Astrocyte (in vitro differentiated cells and primary cell): ENCODE measurements at places on chromosomes 5 and 9.
A peak's percentile ranks its signal among the peaks of the same experiment; 100 is the strongest.

DNA sequence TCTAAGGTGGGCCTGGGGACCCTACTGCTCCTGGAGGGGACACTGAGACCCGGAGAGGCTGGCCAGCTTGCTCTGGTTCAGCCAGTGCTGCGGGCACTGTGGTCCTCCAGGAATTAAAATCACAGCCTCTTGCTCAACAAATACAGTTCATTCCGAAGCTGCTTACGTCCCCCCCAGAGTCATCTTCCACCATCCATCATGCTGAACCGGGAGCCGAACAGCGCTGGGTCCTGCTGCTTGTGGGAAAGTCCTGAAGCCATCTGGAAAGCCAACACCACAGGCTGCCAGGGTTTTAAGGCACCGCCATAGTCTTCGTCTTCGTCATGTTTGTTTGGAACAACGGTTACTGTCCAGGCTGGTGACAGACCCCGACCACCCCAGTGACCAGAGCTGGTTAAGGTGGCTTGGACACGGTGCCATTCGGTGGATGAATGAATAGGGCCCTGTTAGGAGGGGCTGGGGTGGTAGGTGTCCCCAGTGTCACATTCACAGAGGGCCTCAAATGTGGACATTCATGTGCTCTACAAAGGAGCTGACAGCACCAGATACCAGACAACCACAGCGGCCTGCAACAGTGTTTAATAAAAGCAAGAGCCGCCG is 81.6 kb upstream of the PHYKPL start:
- no peak for DNase-seq

DNA sequence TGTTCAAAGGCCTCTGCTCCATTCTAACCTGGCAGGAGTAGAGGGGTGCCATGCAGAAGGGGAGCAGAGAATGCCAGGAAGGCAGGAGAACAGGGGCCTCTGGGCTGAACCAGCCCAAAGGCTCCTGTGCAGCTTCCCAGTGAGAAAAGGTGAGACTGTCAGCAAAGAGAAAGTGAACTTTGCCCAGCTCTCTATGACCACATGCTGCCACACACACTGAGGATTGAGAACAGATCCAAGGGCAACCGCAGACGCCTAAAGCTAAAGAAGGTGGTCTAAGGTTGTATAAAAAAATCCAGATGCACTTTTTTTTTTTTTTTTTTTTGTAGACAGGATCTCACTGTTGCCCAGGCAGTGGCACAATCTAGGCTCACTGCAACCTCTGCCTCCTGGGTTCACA is 51.4 kb downstream of the ALDH7A1 start:
- DNase-seq, result no peak

DNA sequence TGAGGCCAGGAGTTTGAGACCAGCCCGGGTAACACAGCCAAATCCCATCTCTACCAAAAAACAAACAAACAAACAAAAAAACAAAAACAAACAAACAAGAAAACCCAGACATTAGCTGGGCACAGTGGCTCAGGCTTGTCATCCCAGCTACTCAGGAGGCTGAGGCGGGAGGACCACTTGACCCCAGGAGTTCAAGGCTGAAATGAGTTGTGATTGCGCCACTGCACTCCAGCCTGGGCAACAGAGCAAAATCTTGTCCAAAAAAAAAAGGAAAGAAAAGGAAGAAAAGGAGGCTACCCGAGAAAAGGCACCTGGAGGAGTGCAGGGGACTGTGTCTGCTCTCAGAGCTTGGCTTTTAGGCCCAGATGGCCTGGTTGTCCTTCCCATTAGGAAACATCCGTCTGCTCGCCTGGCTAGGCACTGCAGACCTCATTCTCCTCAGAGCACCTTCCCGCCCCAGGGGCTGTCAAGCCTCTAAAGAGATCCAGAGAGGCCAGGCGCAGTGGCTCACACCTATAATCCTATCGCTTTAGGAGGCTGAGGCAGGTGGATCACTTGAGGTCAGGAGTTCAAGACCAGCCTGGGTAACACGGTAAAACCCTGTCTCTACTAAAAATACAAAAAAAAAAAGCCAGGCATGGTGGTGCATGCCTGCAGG is 185.3 kb upstream of the IER5L start:
- DNase-seq, result no peak

GRCh38 chr9:95935861-95936578 is 60.5 kb downstream of the ERCC6L2 start:
- DNase-seq, result no peak

GRCh38 chr9:23821375-23822181 is 4.5 kb downstream of the ELAVL2 start:
- DNase-seq, result no peak

DNA sequence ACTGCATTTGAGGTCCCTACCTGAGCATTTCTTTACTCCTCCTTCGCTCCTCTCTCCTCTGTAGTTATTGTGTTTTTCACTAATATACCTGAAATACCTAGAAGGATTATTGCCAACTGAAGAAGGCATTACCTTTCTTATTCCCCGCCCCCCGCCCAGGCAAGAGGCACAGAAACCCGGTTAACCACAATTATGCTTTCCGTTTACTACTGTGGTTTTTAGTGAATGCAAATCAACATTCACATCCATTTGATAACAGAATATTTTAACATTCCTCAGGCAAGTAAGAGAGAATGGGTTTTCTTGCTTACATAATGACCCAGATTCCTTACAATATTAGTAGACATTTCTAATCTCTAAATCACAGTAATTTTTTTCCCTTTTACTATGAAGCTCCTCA is 136.9 kb downstream of the PCSK5 start:
- DNase-seq, result peak; percentile 80

GRCh38 chr9:91775011-91775707 is 174.9 kb downstream of the ROR2 start:
- no peak for DNase-seq

DNA sequence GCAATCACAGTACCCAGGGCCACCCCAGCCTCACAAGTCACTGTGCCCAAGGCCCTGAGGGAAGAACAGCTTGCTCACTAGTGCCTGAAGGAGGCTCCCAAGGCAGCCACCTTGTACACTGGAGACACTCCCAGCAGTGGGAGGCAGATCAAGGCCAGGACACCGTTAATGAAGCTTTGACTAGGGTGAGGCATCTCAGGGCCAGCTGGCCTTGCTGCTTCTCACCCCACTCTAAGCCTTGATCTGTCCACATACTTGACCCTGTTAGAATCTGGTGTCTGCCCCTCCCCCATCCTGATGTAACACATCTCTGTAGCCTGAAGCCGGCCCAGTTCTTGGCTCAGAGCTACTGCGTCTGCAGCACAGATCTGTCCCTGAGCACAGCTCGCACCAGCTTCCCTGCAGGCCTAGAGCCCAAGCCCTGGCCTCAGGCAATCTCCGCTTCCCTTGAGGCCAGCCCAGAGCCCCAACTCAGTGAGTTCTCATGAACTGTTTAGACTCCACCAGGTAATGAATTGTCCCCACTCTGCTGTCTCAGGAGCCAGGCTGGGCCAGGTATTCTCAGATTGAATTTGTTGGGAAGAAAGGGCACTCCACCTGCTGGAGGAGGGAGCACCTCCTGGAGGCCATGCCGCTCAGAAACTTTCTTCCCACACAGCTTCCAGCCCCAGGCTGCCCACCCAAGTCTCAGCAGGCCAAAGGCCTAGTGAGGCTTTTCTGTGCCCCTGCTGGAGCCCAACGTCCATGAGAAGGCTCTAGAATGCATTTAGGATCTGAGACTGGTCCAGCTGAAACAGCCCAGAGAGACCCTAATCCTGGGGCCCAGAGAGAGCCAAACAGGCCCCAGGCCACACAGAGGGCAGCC is 13.4 kb upstream of the JADE2 start:
- peak; percentile 23 for DNase-seq

DNA sequence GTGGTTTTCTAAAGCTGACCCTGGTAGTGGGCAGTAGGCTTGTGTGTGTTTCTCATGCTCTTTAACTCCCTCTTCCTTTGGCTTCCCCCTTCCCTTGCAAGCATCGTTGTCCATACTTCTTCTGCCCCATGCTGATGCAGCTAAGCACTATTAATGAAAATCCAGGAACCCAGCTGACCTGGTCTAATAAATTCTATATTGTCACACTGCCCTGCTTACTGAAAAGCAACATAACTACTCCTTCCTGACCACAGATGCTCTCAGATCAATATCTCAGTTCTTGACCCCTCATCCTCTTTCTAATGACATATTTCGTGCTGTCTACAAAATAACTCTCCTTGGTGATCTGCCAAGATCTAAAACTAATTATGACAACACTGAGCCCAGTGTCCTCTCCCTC is 405.5 kb downstream of the EFNA5 start:
- DNase-seq, result no peak

DNA sequence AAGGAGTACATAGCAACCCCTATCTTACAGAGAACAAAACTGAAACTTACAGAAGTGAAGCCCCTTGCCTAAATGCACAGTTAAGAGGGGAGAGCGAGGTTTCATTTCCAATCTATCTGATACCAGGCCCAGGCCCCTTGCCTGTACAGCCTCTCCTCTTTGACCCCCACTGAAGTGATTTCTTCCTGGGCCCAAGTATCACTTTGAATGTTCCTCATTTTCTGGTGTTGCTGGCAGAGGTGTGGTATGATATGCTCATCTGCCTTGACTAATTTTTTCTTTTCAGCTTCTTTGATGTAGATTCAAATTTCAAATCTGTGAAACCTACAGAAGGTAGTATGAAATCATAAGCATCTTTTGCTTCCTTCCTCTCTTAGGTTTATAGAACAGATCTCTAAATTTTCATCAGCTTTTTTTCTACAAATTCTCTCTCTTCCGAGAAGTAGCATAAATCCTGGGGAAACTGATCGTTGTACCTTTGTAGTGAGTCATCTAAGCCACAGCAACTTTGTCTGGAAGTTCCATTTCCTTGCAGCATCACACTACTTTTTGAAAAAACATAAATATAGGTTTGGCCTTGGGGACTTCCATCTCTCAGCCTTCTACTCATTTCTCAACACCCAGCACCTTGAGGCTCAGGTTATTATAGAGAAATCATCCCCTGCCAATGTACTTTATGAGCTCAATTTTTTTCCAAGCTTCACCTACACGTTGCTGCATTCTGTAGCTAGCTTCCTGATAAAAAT is 402.4 kb upstream of the PTGER4 start:
- no peak for DNase-seq

- DNase-seq, result no peak
Observed at GRCh38 chr5:141785711-141786110, 92.5 kb downstream of the PCDH1 start.

- peak; percentile 90 for DNase-seq
Observed at GRCh38 chr5:172800088-172800551, 29.1 kb upstream of the DUSP1 start.

DNA sequence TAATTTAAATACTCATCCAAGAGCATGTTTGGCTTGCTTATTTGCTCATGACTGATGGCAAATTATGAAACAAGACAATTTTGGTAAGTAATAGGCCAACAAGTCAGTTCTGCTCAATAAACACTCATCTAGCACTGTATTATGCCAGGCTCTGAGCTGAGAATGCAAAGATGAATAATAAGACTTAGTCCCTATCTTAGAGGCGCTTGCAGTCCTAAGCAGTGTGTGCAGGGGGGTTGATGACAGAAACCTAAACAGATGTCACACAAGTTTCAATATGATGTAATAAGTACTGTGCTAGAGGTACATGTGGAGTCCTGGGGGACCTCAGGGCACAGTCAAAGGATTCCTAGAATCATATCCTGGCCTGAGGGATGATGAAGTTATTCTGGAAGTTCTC is 287.6 kb upstream of the ADRA1B start:
- DNase-seq, result no peak

GRCh38 chr5:173263566-173263965 is 28.6 kb upstream of the NKX2-5 start:
- DNase-seq, result no peak

- DNase-seq, result no peak
Observed at GRCh38 chr5:124641154-124641792, 105.2 kb downstream of the ZNF608 start.

GRCh38 chr5:172502410-172502809 is 48.1 kb upstream of the SH3PXD2B start:
- no peak for DNase-seq

GRCh38 chr5:2888520-2889060 is 137.1 kb upstream of the IRX2 start:
- no peak for DNase-seq

GRCh38 chr9:124480621-124480981 is 26.6 kb downstream of the NR5A1 start:
- DNase-seq, result no peak

- DNase-seq, result peak; percentile 40
Observed at GRCh38 chr9:105114964-105115728, 129.3 kb upstream of the SLC44A1 start.

- no peak for DNase-seq
Observed at GRCh38 chr5:179345433-179346321, at the start of gene ADAMTS2. Gene ADAMTS2 (minus strand): TSS chr5:179345461. CDS start chr5:179345328, 133 bp downstream.

DNA sequence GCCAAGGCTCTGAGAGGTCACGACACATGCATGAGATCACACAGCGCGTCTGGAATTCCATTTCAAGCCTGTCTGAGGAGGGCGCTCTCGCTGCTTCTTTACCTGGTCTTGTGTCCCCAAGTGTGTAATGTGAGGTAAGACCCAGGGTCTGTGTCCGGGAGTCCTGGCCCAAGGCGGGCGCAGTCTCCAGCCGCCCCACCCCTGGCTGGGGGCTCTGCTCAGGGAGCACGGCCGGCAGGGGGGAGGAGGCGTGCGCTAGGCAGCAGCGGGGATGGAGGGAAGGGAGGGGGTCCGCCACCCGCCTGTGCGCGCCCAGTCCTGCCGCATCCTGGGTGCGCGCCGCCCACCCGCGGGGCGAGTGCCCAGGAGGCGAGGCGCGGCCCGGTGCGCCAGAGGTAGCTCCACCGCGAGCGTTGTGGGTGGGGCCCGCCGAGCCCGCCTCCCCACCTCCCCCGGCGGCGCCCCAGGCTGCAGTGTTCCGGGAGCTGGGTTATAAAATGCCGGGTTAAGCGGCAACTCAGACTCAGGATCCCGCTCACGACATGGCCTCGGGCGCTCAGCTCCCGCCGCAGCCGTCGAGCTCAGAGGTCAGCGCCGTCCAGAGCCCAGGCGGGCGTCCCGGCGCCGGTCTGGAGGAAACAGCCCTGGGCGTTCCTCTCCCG is at the start of gene CCNI2:
CCNI2 (plus strand) TSS at position 473 of the 662 bp plus-strand sequence; CDS start at position 543, 70 bp downstream.
- no peak for DNase-seq

DNA sequence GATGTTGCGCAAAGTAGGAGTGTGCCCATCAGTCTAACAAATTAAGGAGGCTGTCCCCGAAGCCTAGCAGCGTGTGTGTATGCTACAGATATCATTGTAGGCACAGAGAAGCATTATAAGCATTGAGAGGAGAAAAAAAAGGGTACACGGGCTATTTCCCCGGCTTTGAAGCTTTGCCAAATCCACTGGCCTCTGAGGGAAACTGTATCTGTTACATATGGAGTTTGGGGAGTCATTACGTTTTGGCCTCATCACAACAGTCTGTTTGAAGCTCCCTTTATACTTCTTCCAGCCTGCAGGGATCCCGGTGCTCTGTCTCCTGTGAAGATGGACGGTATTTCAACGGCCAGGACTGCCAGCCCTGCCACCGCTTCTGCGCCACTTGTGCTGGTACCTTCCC is 205.9 kb downstream of the RFK start:
- no peak for DNase-seq

DNA sequence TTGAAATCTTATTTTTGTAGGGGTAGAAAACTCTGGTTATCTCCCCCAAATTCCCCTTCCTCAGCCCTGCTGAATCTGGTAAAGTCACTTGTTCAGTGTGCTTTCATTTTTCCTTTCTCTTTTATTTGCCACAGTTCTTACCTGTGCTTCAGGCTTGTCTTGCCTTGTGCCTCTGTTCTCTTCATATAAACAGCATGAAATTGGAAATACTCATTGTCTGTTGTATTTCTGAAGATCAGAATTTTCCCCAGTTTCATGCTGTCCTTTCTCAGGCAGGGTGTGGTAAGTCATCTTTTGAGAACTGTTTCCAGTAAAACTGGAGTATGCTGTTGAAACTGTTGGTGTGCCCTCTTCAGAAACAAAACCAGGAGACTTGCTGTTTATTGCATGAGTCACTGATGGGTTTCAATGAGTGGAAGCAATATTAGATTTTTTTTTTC is 7.0 kb downstream of the PAM start:
- DNase-seq, result peak; percentile 58

- no peak for DNase-seq
Observed at GRCh38 chr9:137236936-137237421, 4.1 kb upstream of the TUBB4B start.
